ENCODE measurements at places on chromosomes 6 and 20.

GRCh38 chr6:6091608-6092002, 84.9 kb upstream of the NRN1 start:
- no peak for DNase-seq

DNA sequence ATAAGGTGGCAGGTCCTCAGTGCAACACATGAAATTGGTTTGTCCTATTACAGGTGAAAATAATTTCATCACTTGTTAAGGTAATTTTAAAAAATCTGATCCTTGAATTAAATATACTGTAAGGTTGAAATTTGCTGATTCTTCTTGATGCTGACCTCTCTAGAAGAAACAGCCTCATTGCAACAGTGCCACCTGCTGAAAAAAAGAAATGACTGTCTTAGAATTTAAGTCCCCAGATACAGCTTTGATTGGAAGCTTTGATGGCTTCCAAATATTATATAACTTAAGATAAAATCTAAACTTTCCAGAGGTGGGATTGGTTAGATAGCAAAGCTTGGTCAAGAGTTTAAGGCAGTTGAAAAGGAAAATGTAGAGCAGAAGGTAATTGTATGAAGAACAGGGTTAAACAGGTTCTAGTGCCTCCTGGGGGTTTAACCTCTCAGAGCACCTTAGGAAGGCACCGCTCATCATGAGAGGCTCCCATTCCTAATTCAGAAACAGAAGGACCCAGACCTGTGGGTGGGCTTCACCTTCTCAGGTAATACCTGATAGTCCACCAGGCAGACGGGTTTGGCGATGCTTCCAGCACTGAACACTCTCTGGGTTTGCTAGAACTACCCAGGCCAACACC, 401.0 kb downstream of the PAX1 start:
- no peak for DNase-seq

DNA sequence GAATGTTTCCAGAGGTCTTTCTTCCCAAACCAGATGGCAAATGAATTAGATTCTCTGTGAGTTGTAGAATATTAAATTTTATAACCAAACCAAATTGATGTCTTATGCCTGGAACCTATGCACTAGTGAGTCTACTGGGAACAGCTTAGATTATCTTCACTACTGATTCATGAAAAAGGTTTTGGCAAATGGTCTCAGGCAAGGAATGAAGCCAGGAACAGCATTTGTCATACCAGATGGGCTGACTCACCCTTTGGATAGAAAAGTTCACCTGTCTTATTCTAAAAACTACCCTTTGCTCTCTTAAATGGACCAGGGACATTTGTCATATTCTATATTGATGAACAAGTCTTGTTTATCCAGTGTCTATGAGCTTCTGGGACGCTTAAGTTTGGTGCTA, 135.4 kb upstream of the ECI2 start:
- no peak for DNase-seq

- no peak for DNase-seq
Measured at GRCh38 chr6:38739532-38739931, 24.4 kb downstream of the DNAH8 start.

DNA sequence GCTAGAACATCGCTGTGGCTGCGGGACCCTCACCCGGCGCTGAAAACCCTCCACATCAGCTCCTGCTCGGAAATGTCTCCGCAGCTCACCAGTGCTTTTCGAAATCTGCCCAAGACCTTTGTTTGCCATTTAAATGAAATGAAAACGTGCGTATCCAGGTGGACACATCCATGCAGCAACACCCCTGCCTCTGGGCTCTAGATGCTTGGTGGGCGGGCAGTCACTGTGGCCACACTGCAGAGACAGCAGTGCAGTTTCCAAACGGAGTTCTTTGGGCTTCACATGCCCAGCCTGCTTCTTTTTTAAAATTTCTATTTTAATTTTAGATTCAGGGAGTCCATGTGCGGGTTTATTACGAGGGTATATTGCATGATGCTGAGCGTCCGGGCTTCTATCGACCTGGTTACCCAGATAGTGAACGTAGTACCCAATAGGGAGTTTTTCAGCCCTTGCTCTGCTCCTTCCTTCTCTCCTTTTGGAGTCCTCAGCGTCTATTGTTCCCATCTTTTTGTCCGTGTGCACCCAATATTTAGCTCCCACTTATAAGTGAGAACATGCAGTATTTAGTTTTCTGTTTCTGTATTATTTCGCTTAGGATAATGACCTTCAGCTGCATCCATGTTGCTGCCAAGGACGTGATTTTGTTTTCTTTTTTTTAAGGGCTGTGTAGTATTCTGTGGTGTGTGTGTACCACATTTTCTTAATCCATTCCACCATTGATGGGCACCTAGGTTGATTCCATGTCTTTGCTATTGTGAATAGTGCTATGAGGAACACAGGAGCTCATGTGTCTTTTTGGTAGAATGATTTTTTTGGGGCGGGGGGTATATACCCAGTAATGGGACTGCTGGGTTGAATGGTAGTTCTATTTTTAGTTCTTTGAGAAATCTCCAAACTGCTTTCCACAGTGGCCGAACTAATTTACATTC, 4.8 kb upstream of the TUBB2B start:
- DNase-seq, result no peak

- DNase-seq, result no peak
Measured at GRCh38 chr6:112004201-112005012, 49.5 kb upstream of the CCN6 start.

DNA sequence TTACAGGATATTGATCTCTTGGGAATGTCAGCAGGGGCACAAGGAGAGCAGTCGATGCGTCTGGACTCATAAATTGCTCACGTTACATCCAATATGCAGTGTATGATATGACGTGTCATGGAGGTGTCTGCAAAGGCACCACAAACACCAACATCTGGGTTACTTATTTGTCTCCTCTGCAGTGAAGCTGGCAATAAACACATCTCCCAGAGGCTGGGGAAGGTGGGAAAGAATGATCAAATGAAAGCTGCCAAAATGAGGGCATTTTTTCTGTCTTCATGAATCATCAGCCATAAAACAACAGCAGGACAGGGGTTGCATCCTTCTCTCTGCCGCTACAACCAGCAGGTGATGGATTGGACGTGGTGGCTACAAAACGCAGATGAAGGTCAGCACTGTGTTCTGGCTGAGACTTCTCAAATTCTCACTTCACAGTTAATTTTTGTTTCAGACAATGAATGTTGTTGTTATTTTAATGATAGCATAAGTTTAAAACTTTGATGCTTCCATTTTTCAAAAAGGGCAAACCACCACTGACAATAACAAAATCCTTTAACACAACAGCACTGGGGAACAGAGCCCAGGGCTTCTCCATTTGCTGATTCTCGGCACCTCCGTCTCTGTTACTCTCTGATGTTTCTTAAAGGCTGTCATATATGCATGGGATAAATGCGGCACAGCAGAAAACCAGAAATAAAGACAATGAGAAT, 47.5 kb downstream of the ERMARD start:
- no peak for DNase-seq

DNA sequence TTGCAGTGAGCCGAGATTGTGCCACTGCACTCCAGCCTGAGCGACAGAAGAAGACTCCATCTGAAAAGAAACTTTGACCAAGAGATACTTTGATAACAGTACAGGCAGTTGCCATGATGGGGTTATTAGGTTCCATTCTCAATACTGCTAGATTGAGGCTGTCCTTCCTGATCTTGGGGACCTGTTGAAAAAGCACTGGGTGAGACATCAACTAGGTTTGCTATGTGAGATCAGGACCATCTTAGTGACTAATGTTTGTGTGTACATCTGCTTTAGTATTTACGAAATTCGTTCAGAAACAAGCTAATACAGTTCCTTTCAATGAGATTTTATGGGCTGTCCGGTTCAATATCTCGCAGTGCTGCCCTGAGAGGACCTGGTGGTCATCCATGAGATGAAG, 2.6 kb downstream of the DSE start:
- no peak for DNase-seq

DNA sequence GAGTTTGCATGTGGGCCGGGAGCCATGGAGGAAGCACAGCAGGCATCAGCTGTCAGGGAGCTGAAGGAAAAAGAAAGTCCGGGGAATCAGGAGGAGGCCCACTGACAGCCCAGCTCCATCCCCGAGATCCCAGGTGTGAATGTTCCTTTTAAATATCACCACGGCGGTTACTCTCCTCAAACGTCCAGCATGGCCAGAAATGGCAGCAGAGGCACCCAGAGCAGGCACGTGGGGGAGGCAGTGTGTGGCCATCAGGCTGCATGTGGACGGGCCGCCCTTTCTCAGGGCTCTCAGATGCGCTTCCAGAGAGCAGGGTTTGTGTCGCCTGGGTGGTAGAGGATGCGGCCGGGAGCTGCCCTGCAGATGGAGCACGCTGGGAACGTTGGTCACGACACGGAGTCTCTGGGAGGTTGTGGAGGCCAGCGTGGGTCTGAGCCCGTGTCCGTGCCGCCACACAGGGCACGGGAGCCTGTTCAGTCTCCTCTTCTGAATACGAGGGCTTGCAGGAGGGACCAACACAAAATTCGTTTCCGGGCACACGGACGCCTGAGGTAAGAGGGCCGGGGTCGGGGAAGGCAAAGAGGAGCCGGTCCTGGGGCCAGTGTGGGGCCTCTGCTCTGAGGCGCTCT, 45.3 kb upstream of the DACT2 start:
- DNase-seq, result no peak

GRCh38 chr6:37369321-37370201, 15.8 kb downstream of the RNF8 start:
- no peak for DNase-seq

- no peak for DNase-seq
Measured at GRCh38 chr6:47014401-47014800, 27.7 kb downstream of the ADGRF1 start.

- DNase-seq, result no peak
Measured at GRCh38 chr6:95545226-95545625, 32.1 kb upstream of the MANEA start.

- DNase-seq, result no peak
Measured at GRCh38 chr20:5836569-5836968, 86.4 kb downstream of the SHLD1 start.

DNA sequence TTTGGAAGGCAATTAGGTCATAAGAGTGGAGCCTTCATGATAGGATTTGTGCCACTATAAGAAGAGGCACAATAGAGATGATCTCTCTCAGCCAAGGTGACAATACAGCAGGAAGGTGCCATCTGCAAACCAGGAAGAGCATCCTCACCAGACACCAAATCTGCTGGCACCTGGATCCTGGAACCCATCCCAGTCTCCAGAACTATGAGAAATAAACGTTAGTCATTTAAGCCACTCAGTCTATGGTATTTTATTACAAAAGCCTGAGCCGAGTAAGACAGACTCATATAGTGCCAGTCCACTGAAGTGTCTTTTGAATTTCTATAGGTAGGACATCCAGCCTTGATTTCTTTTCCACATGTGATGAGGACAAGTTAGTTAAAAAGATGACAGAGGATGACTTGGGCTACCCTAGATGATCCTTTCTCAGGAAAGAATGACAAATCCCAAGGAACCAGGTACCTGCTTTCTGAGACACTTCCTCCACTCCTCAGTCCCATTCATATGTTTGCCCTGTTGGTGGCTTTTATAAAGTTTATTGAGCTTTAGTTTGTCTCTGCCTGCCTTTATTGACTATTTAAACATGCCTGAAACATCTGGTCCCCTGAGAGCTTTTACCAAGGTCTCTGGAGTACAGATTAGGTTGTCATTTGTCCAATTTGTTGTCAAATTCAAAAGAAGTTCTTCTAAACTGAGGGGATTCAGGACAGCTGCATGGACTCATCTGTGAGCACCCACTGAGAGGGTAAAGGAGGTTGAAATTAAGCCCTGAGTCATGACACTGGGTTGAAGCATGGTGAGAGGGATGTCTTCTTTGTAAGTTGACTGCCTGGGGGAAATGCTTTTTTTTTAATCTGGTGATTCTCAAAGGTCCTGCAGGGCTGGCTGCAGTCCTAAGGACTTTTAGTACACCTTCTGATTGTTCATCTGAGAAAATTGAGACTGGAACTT, 165.0 kb upstream of the PLCB4 start:
- no peak for DNase-seq

- no peak for DNase-seq
Measured at GRCh38 chr20:36684747-36685146, 38.8 kb upstream of the SLA2 start.

GRCh38 chr6:153023977-153024708, 21.6 kb upstream of the MTRF1L start:
- DNase-seq, result peak; percentile 5

DNA sequence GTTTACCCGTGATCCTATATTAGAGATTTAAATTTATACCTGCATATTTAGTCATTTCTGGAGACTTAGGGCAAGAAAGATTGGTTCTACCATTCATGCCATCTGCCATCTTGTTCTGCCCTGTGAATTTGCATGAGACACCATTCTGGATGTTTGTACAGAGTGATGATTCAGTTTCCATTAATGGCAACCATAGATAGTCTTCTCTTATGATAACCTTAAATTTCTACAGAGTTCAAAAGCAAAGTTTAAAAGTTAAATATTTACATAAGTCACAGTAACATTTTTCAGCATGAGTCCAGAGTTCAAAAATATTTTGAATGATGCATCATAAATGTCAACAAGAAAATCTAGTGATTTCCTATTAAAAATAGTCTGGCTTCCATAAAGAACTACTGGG, 23.2 kb downstream of the PLCB1 start:
- DNase-seq, result no peak

GRCh38 chr20:50250679-50251382, 60.2 kb downstream of the CEBPB start:
- DNase-seq, result no peak

- no peak for DNase-seq
Measured at GRCh38 chr6:13523826-13524622, 36.6 kb upstream of the GFOD1 start.

- no peak for DNase-seq
Measured at GRCh38 chr20:61644378-61645076, 392.5 kb downstream of the CDH4 start.

DNA sequence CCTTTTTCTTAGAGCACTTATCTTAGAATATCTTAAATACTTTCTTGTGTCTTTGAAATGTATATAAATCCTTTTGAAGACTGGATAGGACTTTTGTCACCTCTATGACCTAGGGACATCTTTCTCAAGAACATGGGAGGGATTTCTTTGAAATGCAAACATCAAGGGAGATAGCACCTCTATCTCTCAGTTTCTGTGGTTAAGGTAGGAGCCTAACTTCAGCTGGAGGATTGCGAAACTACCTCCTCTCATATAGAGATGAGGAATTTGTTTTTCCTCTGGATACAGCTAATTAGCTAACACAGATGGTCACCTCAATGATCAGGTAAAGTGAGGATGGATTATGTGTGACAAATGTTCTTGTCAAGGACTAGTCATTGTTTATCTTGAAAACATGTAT, 631.3 kb upstream of the IMPG1 start:
- DNase-seq, result no peak

- no peak for DNase-seq
Measured at GRCh38 chr6:38681850-38682249, 21.1 kb downstream of the GLO1 start.

DNA sequence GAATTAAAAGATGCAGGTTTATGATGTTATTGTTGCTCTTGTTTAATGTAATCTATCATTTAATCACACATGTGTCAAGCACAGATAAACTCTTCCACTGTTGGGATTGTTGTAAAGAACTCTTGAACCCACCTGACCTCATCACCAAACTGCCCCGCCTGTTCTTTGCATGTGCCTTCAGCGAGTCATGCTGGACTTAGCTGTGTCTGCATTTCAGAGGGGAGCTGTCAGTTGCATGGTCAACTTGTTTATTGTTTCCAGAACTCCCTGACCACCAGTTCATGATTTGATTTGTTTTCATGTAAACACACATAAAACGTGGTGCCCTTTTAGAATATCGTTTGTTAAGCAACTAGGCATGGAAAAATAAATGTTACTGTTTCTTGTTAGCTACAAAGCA, 93.6 kb downstream of the KHDC1L start:
- DNase-seq, result no peak

GRCh38 chr6:43408259-43408658, 19.1 kb upstream of the ABCC10 start:
- no peak for DNase-seq

Measured in T-helper 9 cell (primary cell).